Astrocyte of the spinal cord (primary cell): ENCODE measurements at places on chromosomes 6 and 20.

- DNase-seq: no peak
Observed at GRCh38 chr6:1247056-1247455, 64.8 kb upstream of the FOXQ1 start.

- DNase-seq: no peak
Observed at GRCh38 chr6:106925948-106926347, 48.6 kb downstream of the CD24 start.

- no peak for DNase-seq
Observed at GRCh38 chr6:79330704-79331103, 96.2 kb upstream of the HMGN3 start.

GRCh38 chr6:15616261-15616660 is 46.6 kb downstream of the DTNBP1 start:
- DNase-seq: no peak

- no peak for DNase-seq
Observed at GRCh38 chr20:20251836-20252235, 116.1 kb upstream of the INSM1 start.

- no peak for DNase-seq
Observed at GRCh38 chr20:22223236-22223635, 361.1 kb downstream of the FOXA2 start.

- peak; percentile 52 for DNase-seq
Observed at GRCh38 chr6:106997392-106998158, 23.0 kb upstream of the CD24 start.

DNA sequence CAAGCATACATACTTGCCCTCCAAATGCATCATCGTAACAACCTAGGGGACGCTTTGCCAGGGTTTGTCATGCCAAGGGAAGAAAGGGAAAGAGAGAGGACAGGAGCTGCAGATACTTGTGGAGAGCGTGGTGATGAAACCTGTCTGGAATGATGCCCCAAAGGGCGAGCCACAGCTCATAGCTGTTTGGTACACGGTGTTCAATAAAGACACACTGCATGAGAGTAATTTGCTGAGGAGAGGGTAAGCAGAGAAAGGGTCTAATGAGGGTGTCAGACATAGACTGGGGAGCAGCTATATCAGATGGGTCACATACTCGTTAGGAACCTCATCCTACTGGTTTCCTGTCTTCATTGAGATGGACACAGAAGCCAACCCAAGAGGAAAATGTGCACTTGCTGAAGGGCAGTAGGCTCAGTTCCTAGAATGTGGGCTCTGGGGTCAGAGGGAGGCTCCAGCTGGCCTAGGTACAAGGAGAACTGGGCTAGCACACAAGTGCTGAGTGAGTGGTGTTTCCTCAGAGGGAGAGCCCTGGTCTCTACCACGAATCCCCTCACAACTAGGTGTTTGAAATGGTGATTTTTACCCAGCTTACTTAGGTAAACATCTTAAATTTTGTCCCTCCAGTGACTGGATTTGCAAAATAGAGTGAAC is 5.2 kb upstream of the FOXO3 start:
- DNase-seq: no peak

- peak; percentile 79 for DNase-seq
Observed at GRCh38 chr6:129133770-129134192, 250.8 kb downstream of the LAMA2 start.

DNA sequence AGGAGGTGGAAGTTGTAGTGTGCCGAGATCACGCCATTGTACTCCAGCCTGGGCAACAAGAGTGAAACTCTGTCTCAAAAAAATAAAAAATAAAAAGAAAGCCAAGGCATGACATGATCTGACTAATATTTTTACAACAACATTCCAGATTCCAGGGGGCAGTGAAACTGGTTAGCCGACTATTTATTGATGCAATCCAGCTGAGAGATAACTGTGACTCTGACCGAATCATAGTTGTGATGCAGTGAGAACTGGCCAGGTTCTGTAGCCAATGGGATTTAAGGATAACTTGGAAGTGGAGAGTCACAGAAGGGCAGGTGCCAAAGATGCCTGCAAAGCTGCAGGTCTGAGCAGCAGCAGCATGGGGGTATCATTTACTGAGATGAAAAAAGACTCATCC is 82.9 kb upstream of the TSHZ2 start:
- DNase-seq: peak; percentile 10

GRCh38 chr6:31450751-31451150 is 47.2 kb upstream of the MICB start:
- no peak for DNase-seq

- DNase-seq: no peak
Observed at GRCh38 chr6:31764198-31764597, 1.7 kb downstream of the SAPCD1 start.

DNA sequence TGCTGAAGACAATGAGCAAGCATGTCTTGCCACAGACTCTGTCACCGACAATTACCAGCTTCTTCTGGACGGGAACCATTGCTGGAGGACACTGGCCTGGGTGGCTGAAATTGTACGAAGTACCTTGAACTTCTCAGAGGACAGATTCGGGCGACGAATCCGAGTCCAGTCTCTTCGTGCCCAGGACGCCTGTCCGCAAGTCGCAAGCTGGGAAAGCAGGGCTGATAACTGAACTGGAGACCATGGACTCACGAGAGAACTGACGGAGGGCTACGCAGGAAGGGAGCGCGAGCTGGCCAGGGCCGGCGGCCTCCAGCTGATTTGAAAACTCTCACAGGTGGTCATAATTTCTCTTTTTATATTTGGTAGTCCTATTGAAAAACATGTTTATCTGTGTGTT is 1229.5 kb upstream of the MAP3K7 start:
- no peak for DNase-seq

DNA sequence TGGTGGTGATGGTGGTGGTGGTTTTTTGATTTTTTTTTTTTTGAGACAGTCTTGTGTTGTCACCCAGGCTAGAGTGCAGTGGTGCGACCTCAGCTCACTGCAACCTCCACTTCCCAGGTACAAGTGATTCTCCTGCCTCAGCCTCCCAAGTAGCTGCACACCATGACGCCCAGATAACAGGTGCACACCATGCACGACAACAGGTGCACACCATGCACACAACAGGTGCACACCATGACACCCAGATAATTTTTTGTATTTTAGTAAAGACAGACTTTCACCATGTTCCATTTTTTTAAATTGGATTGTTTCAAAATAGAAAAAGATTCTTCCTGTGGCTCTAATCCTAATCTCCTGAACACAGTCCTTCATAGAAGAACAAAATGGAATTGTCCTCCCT is 257.9 kb downstream of the ALDH8A1 start:
- DNase-seq: no peak

DNA sequence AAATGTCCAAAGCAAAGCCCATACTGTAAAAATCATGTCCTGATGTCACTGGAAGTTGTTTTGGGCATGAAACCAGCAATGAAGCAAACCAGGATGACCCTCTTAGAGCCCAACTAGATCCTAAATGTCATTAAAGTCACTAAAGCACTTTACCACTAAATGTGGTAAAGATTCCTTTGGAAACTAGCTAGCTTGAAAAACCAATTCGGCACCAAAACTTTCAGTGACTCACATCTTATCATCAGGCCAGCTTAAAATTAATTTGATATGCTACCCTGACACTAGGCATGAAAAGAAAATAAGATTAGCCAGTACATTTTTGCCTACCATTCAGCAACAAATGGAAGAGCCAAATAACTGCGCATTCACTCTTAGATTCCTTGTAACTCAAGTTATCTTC is 145.8 kb downstream of the PACRG start:
- DNase-seq: peak; percentile 32
